ENCODE measurements at places on chromosomes 4 and X. TPM values are rescaled to one million over a fixed set of nuclear protein-coding genes. Genes with fewer than 3 reads are reported as not detected.

The PPEF2 gene
- total RNA-seq, result 0.25 TPM

The RASGEF1B gene
- total RNA-seq, result 6.2 TPM

The UGT2A1 gene
- total RNA-seq, result not detected

The MND1 gene
- total RNA-seq, result 50.0 TPM

The CYTL1 gene
- total RNA-seq, result not detected

The FGB gene
- not detected for total RNA-seq

- no peaks in the 10 kb centered on the region for H3K27me3 ChIP-seq
- no peak overlapping the region for H3K4me3 ChIP-seq
- peaks cover 5% of the 10 kb centered on the region for H3K4me1 ChIP-seq
Observed at GRCh38 chrX:46236411-46236810, 308.8 kb downstream of the ZNF674 start.

DNA sequence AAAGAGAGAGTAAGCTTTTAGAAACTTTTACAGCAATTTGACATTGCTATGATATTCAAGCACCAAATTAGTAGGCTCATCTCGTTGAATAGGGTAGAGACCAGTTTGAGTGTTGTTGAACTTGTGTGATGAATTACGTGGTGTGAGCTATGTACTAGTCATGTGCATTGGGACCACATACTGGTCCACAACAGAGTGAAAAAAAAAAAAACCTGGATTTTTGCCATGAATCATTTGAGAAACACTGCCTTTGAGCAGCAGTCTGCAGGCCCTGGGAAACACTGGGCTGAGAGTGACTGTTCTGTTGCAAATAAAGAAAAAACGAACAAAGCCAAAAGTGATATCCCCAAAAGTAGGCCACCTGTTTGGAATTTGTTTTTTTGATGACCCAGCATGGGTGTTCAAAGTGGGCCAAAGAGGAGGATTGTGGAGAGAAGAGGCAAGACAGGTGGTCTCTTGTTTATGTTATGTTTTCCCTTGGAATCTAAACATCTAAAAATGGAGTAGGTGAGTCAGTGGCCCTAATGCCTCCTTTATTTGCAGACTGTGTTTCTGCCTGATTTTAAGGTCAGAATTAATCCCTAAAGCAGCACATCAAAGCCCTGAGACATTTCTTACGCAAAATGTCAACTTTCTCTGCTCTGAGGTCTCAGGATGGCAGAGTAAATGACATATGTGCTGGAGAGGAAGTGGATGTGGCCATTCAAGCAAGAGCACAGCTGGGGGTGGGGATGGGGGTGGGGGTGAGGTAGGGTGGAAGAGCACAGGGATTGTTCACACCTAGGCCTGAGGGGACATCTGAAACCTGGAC lies 33.5 kb downstream of the TAF7L start:
- no peak overlapping the region for H3K4me3 ChIP-seq
- no peak overlapping the region for H3K27ac ChIP-seq
- H3K27me3 ChIP-seq, result no peaks in the 10 kb centered on the region
- DNase-seq, result no peak
- no peaks in the 10 kb centered on the region for H3K36me3 ChIP-seq

DNA sequence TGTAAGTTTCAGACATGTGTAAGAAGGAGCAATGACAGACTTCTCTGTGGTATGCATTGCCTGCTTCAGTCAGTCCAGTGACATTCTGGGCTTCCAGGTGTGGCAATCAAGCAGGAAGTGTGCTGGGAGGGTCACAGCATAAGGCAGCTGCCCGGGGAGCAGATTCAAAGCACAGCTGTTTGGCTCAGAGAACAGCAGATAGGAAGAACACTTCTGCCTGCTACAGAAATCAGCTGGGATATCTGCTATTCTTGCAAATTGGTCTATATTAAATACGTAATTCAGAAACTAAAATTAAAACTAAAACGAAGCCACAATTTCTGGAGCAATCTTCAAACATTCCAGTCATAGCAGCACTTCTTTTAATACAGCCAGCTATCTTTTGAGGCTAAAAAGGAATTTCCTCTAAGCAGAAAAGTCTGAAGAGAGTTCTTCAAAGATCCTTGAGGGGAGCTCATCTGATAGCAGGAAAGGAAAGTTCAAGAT lies 47.5 kb upstream of the GALNT7 start:
- no peaks in the 10 kb centered on the region for H3K36me3 ChIP-seq
- H3K4me3 ChIP-seq, result no peak overlapping the region
- no peak for DNase-seq
- peaks cover 4% of the 10 kb centered on the region for H3K4me1 ChIP-seq
- no peaks in the 10 kb centered on the region for H3K27me3 ChIP-seq

GRCh38 chrX:10172877-10173276 lies 16.1 kb downstream of the CLCN4 start:
- H3K36me3 ChIP-seq, result no peaks in the 10 kb centered on the region
- no peak for DNase-seq
- H3K4me3 ChIP-seq, result no peak overlapping the region
- peaks cover 4% of the 10 kb centered on the region for H3K4me1 ChIP-seq
- peaks cover 12% of the 10 kb centered on the region for H3K27me3 ChIP-seq

GRCh38 chrX:25049357-25049756 lies 33.6 kb upstream of the ARX start:
- DNase-seq, result no peak
- no peak overlapping the region for H3K4me3 ChIP-seq
- H3K27ac ChIP-seq, result no peak overlapping the region
- H3K4me1 ChIP-seq, result peaks cover 8% of the 10 kb centered on the region
- H3K27me3 ChIP-seq, result peaks cover under 1% of the 10 kb centered on the region

GRCh38 chrX:43527801-43528200 lies 128.3 kb upstream of the MAOA start:
- H3K27ac ChIP-seq, result no peak overlapping the region
- DNase-seq, result no peak
- H3K27me3 ChIP-seq, result no peaks in the 10 kb centered on the region

- no peak overlapping the region for H3K27ac ChIP-seq
- peaks cover 2% of the 10 kb centered on the region for H3K27me3 ChIP-seq
- peaks cover 6% of the 10 kb centered on the region for H3K4me1 ChIP-seq
- H3K36me3 ChIP-seq, result peaks cover 2% of the 10 kb centered on the region
Observed at GRCh38 chr4:174396599-174397110, 112.9 kb downstream of the CEP44 start.

DNA sequence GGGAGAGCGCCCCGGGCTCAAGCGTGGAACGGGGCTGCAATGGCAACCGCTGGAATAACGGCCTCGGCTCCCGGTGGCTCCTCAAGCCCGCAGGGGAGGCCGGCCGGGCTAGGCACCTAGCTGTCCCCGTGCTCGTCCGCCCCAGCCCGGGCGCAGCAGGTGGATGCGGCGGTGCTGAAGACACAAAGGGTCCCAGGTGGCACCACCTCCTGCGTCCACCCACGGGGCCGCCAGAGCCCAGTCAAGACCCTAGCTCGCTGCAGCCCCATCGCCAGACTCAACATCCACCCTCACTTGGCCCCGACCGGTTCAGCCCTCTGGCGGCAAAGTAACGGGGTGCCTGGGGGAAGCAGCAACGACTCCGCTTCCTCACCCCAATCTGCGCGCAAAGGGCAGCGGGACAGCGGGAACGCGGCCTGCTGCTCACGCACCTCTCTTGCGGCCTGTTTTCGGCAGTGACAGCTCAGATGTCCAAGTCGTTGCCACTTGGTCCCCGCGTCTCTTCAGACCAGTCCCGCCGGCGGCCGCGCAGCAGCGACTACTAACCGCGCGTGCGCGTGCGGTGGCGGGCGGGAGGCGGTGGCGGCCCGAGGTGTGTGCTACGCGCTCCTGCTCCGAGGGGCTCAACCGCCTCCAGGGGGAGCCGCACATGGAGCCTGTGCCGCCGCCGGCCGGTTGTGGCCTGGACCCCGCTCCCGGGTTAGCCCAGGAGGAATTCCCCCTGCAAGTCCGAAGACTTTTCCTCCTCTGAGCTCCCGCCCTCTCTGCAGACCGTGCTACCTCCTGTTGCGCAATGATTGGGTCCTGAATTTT lies at the start of gene CLGN:
Gene CLGN (minus strand): TSS at position 543 of the 813 bp plus-strand sequence. CDS start 14,570 bp downstream, outside the sequence.
- H3K27me3 ChIP-seq, result peaks cover 38% of the 10 kb centered on the region
- H3K4me1 ChIP-seq, result peaks cover 5% of the 10 kb centered on the region
- no peaks in the 10 kb centered on the region for H3K36me3 ChIP-seq
- no peak within 1 kb of the TSS for H3K27ac ChIP-seq
- peak; percentile 68 for DNase-seq

DNA sequence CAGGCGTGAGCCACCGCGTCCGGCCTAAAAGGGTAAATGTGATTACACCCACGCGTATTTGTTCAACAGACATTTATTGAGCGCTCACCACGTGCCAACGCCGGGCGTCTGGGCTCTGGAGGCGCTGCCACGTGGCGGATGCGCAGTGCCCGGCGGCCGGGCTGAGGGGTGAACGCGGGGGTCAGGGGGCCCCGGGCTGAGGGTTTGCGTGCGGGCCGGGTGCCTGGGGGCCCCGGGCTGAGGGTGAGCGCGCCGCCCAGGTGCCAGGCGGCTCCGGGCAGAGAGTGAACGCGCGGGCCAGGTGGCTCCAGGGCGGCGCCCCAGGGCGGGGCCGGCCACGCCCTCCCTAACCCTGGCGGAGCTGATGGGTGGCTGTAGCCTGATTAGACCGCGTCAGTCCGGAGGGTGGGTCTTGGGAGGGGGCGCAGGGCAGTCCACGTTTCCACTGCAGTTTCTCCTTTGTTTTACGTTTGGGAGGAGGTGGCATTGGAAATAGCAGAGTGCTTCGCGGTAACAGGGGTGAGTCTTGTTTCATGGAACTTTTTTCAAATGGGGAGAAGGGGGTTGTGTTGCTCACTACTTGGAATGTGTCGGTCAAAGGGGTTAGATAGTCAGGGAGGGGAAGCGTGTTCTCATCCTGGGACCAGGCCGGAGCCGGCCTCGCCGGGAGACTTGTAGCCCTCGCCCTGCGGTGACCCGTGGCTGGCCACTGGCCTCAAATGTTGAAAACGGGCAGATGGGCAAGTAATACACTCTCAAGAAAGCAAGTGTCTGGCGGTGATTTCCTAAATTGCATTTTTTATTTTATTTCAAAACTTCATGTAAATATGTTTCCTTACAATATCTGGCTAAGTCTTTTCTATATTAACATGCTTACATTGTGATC lies at the start of gene ZFP42:
Gene ZFP42 (plus strand): TSS at position 450 of the 886 bp plus-strand sequence. CDS start 7,037 bp downstream, outside the sequence.
- H3K27ac ChIP-seq, result no peak within 1 kb of the TSS
- no peak for DNase-seq
- H3K36me3 ChIP-seq, result peaks cover 2% of the 10 kb centered on the region
- H3K4me1 ChIP-seq, result no peaks in the 10 kb centered on the region
- peaks cover 12% of the 10 kb centered on the region for H3K27me3 ChIP-seq

GRCh38 chr4:136025540-136025939 lies 1506.8 kb downstream of the PCDH18 start:
- no peak overlapping the region for H3K4me3 ChIP-seq
- H3K4me1 ChIP-seq, result no peaks in the 10 kb centered on the region
- no peak overlapping the region for H3K27ac ChIP-seq

DNA sequence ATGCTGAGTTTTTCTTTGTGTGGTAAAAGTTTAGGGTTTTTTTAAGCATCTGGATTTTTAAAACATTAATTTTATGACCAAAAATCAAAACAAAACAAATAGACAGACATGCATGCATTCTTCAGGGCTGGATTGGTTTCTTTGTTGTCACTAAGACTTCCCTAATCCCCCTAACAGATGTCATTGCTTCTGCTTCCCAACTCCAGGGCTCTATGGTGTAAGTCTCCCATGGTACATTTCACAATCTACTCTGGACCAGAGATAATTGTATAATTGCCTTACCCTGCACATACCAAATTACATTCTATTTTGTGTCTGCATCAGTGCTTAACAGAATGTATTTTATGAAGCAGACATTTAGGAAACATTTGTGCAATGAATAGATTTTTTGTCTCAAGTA lies 529.1 kb upstream of the SMIM31 start:
- no peak overlapping the region for H3K27ac ChIP-seq
- DNase-seq, result no peak

DNA sequence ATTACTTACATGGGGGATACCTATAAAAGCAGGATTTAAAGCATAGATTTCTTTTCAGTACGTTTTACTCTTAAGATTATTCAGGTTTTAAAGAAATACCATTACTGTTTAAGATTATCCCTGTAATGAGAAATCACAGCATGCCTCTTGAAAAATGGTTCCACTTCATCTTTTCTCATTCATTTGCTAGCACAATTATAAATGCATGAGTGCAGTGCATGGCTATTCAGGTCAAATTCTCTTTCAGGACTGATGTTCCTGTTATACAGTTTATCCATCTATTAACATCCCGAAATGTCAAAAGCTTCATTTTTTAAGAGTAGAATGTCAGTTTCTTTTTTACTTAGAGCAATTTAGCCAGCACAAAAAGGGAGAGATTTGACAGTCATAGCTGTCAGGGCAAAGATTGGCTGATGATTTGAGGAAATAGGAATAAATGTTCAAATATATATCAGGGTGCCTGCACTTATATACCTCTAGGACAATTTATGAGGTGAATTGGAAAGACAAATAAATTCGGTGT lies 135.2 kb downstream of the ADGRL3 start:
- H3K4me1 ChIP-seq, result no peaks in the 10 kb centered on the region
- H3K36me3 ChIP-seq, result no peaks in the 10 kb centered on the region
- no peaks in the 10 kb centered on the region for H3K27me3 ChIP-seq

- no peaks in the 10 kb centered on the region for H3K36me3 ChIP-seq
- H3K4me1 ChIP-seq, result no peaks in the 10 kb centered on the region
- no peak for DNase-seq
- no peak overlapping the region for H3K4me3 ChIP-seq
- H3K27me3 ChIP-seq, result no peaks in the 10 kb centered on the region
Observed at GRCh38 chrX:133654811-133655210, 239.5 kb upstream of the GPC4 start.

DNA sequence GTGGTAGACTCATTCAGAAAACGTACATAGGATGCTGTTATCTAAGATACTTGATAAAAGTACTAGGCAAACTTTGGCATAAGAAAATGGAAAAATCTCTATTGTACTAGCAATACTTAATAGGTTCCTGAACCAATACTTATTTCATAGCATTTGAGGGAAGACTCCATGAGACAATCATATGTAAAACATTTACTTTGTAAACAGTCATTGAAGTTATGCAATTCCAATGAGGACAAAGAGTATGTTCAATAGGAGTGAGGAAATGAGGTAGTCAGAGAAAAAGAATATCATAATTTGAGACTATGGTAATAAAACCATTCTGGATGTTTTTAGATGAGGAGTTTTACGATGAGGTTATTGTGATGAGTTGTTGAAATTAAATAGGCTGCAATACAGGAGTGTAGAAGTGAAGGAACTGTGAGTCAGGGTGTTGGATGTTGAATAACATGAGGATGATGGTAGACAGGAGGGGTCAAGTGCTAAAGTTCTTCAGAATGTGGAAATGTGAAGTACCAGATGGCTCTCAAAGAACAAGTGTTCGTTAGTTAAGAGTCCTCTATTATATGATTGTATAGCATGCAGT lies 397.9 kb downstream of the PPP3CA start:
- DNase-seq, result no peak
- H3K4me1 ChIP-seq, result no peaks in the 10 kb centered on the region
- no peaks in the 10 kb centered on the region for H3K36me3 ChIP-seq

GRCh38 chrX:9913146-9913433 lies 54.1 kb upstream of the CLDN34 start:
- H3K27ac ChIP-seq, result no peak overlapping the region
- no peaks in the 10 kb centered on the region for H3K36me3 ChIP-seq
- DNase-seq, result no peak

GRCh38 chrX:132107291-132107690 lies 20.5 kb downstream of the FRMD7 start:
- no peaks in the 10 kb centered on the region for H3K4me1 ChIP-seq
- no peak overlapping the region for H3K27ac ChIP-seq
- H3K36me3 ChIP-seq, result no peaks in the 10 kb centered on the region
- H3K4me3 ChIP-seq, result no peak overlapping the region

Data from activated CD8-positive, alpha-beta T cell treated with anti-CD3 and anti-CD28 coated beads for 36 hours (primary cell).